ENCODE measurements at places on chromosomes 4 and X.

- no peak for DNase-seq
Observed at GRCh38 chrX:72348247-72348979, 42.7 kb upstream of the CITED1 start.

DNA sequence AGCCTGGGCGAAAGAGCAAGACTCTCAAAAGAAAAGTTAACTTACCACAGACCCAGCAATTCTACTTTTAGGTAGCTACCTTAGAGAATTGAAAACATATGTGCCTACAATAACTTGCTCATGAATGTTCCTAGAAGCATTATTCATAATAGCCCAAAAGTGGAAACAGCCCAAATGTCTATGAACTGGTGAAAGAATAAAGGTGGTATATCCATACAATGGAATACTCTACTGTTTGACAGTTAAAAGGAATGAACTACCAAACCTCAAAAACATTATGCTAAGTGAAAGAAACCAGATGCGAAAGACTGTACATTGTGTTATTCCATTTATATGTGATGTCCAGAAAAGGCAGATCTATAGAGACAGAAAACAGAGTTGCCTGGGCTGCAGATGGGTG lies 131.4 kb downstream of the UCHL1 start:
- DNase-seq: no peak

GRCh38 chr4:48777739-48778138 lies 2.3 kb downstream of the FRYL start:
- DNase-seq: no peak

GRCh38 chrX:10195425-10195824 lies 38.6 kb downstream of the CLCN4 start:
- no peak for DNase-seq

- no peak for DNase-seq
Observed at GRCh38 chr4:123200051-123200940, 196.3 kb upstream of the SPRY1 start.

All from NAMALWA (cell line).